Activated CD4-positive, CD25-positive, alpha-beta regulatory T cell treated with anti-CD3 and anti-CD28 coated beads, Interleukin-2, amount 50 U/mL, for 24 hours (primary cell): ENCODE measurements at places on chromosomes 5 and 9.
A peak's percentile ranks its signal among the peaks of the same experiment; 100 is the strongest.

DNA sequence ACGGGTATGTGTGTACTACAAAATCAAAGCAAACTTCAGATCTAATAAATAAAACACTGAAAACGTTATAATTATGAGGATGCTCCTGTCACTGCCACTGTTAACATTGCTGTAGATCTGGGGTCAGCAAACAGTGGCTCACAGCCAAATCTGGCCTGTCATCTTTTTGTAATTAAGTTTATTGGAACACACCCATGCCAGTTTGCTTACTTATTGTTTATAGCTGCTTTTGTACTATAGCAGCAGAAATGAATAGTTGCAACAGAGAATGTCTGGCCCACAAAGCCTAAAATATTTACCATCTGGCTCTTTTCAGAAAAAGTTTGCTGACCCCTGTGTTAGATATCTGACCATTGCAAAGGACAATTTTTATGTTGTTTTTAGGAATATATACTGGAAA, 32.1 kb downstream of the PRRC1 start:
- no peak for ATAC-seq

GRCh38 chr5:56733580-56733979, 81.8 kb upstream of the MAP3K1 start:
- no peak for ATAC-seq

DNA sequence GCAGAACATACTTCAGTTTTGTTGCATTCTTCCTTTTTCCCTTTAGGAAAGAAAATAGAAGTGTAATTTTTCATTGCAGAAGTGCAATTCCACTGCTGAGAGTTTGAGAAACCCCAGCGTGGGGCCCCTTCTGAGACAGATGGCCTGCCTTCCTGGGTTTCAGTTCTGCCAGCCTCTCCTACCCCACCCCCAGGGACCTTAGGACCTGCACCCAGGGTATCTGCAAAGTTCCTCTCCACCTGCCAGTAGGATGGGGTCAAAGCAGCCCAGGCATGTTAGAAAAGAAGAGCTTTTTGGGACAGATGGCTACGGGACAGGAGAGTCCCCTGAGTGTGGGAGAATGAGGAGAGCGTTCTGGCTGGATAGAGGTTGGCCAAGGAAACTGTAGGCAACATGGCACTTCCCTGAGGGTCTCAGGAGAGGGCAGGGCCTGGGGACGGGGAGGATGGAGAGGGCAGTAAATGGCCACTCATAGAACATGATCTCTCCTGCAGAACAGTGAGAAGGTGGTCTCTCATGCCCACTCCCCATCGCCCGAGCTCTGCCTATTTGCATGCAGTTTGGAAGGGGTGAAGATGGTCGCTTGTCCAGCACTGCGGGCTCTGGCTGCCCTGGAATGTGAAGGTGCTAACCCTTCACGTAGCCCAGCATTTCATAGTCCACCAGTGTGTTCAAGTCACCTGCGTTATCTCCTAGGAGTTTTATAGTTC, at the start of gene TIFAB:
TIFAB (minus strand) TSS at position 31 of the 710 bp plus-strand sequence. CDS start 2,412 bp downstream, outside the sequence.
- no peak for ATAC-seq

DNA sequence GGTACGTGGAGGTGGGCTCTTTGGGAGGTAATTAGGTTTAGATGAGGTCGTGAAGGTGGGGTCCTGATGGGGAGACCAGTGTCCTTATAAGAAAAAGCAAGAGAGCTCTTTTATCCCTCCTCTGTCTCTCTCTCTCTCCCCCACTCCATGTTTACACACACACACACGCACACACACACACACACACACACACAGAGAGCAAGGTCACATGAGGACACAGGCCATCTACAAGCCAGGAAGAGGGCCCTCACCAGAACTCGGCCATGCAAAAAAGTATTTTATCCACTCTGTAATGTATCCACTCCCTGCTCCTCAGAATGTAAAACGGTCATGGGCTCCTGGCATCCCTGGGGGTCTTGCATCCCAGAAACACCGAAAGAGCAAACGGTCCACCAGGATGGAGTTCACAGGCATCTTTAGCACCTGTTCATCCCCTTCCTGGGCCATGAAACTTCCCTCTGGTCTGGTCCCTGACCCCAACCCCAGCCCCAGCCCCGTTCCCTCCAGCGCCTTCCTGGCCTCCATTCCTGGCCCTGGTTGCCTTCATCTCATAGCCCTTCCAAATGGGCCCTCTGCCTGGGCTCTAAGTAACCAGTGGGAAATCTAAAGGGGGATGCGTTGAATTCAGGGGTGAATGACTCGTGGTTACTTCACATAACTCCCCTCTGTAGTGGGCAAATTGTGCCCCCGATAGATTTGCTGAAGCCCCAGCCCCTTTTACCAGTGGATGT, 88.8 kb downstream of the NSUN2 start:
- ATAC-seq, result no peak

DNA sequence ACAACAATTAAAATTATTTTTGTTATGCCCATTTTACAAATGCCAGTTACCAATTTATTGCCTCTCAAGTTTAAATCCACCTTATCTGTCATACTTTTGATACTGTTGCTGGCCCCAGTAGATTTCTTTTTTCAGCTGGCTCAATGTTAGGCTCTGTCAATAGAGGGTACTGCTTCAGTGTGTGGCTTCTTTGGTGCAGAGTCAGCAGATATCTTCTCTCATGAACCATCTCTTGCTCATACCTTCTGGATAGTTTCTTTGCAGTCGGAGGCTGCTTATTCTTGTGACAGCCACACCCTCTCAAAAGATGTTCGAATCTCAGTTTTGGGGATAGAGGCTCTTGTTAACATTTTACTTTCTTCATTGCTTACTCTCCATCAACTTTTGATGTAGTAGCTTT, 849.9 kb upstream of the SEMA6A start:
- no peak for ATAC-seq

- ATAC-seq, result no peak
Measured at GRCh38 chr5:172439785-172440477, 14.4 kb downstream of the SH3PXD2B start.

- no peak for ATAC-seq
Measured at GRCh38 chr5:132428147-132428482, 58.6 kb downstream of the SLC22A5 start.

GRCh38 chr5:169719360-169720314, 82.6 kb downstream of the DOCK2 start:
- peak; percentile 27 for ATAC-seq

- ATAC-seq, result no peak
Measured at GRCh38 chr9:69376651-69377050, 51.6 kb downstream of the ENTREP1 start.

DNA sequence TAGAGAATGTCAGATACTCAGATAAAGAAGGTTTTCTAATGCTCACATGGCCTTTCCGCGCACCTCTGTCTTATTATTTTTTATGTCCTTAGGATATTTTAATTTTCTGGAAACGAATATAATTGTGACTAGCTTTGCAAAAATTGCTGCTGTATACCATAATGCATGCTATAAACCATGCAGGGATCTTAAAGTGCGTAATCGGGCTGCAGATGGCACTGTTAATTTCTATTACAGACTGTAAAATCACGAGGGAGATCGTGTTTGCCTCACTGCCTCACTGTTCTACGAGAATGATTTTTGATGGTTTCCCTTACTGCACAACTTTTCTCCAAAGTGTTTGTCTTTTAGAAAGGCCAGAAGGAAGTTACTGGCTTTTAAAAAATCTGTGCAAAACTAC, 356.1 kb downstream of the TUSC1 start:
- no peak for ATAC-seq

- ATAC-seq, result no peak
Measured at GRCh38 chr9:111099199-111100008, 61.1 kb upstream of the LPAR1 start.

DNA sequence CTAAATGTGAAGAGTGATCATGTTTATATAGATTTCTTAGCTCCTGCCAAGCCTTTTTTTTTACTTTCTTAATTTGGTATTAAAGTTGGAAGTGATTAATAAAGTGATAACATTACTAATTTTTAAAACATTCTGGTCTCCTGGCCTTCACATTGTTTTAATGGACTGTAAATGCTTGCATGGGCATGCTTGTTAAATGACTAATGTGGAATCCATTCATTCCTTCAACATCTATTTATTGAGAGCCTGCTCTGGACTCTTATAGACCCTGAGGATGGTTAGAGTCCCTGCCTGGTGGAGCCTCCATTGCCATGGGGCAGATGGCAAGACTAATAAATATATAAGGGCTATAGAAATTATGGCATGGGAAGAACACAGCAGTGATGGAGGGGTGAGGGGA, 103.5 kb downstream of the NTRK2 start:
- no peak for ATAC-seq

DNA sequence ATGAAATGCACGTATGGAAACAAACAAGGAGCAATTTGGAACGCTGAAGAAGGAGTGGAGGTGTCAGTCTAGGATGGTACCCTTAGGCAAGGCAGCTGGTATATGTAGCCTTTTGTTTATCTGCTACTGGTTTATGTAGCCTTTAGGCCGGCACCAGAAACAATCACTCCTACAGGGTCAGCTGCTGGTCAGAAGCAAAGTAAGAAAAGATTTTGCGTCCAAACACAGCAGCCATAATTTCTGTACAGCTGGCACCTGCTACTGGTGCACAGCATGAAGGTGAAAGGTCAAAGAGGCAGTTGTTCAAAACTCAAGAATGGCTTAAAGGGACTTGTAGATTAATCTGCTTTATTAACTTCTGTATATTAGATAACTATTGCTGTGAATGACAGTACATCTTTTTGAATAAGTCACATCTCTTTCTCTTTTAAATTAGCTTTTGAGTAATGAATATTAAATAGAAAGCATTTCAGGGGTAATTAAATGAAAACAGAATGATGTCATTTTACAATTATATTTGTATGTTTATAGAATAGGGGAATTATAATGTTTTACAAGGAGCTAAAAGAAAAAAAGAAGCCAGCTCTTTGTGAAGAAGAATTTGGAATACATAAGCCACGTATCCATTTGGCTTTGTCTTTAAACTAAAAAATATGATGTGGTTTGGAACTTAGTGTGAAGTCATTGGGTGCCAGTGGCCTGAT, 33.1 kb upstream of the TLX3 start:
- ATAC-seq, result no peak

DNA sequence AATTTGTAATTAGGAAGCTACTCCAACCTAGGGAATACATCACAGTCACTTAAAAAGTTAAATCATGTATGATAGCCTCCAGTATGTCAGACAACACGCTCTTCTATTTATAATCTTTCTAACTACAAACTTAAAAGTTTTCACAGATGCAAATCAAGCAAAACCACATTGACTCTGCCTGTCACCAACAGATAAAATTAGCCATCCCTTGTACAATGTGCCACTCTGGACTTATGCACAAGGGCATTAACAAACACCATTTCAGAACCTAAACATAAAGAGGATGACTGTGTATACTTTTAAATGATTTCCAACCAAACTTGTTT, 14.7 kb downstream of the ERP44 start:
- ATAC-seq, result no peak

DNA sequence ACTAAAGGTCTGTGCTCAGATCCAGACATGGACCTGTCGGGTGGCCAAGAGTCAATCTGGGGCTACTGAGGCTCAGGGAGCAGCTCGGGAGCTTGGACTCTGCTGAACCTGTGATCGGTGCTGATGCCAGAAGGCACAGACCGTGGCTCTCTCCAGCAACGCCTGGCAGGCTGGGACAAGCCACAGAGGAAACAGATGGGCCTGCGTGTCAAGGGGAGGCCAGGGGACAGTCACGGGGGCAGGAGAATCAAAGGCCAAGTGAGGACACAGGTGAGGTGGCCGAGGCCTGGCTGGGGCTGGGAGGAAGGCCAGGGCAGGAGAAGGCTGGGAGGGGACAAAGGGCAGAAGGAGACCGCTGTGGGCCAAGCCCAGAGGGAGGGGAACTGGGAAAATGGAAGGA, 43.4 kb downstream of the EPB41L4B start:
- ATAC-seq, result no peak
